ENCODE measurements at places on chromosomes 4 and X. TPM values are rescaled to one million over a fixed set of nuclear protein-coding genes. Genes with fewer than 3 reads are reported as not detected.

GRCh38 chr4:152943672-152944071 lies 7.5 kb downstream of the FHDC1 start:
- DNase-seq = no peak

The FAM241A gene
- 5.0 TPM for total RNA-seq

DNA sequence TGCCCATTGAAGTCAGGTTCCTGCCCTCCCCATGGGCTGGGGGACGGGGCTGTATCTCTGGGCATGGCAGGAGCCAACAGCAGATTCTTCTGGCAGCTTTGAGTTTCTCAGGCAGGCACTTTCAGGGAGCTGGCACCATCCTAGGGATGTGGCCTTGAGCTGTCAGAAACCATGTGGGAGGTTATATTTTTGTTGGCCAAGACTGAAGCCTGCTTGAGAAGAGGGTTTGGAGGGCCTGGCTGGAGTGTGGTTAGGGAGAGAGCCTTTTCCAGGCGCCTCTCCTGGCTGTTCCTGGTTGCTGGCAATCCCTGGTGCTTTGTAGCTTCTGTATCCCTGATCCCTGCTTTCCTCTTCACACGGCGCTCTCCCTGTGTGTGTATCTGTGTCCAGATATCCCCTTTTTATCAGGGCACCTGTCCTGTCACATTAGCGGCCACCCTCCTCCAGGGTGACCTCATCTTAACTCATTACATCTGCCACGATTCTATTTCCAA lies 30.6 kb upstream of the SORCS2 start:
- no peak for DNase-seq

The IQCM gene
- total RNA-seq = not detected

DNA sequence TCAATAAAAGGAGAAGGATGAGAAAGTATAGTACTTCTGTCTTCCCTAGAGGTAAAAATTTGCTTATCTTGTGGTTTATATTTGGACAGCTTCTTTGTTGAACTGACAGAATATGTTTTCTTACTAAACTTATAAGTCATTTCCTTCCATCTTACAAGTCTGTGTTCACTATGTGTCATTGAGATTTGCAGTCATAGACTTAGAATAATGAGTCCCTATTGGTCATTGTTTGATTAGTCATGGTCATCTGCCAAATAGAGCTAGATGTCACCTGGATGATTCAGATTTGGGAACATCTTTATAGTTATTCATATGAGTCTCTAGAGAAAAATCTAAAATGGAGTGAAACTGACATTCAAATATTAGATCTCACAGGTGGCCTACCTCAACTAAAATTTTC lies 51.5 kb downstream of the SPATA18 start:
- DNase-seq = no peak

DNA sequence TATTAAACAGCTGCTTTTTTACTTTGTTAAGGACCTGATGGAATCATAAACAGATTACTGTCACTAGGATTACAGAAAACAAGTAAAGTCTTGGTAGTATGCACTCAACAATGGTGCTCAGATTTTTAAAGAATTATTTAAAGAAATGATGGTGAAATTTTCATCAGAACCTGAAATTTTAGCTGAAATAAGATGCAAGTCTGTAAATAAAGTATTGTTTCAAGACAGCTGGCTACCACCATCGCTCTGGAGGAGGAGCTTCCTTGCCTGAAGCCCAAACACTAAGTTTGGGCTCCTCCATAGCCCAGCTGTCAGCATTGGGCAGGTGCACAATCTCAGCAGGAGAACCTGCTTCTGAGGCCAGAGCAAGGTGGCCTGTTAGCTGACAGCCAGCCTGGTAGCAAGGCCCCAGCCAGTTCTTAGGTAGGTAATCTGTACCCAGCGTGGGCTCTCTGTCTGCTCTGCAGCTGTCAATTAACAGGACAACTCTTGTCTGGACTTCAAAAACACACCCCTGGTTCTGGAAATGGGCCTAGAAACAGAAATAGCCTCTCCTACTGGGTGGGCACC lies 4.6 kb downstream of the GAB1 start:
- DNase-seq = no peak

The SASH3 gene
- total RNA-seq = 5.8 TPM

DNA sequence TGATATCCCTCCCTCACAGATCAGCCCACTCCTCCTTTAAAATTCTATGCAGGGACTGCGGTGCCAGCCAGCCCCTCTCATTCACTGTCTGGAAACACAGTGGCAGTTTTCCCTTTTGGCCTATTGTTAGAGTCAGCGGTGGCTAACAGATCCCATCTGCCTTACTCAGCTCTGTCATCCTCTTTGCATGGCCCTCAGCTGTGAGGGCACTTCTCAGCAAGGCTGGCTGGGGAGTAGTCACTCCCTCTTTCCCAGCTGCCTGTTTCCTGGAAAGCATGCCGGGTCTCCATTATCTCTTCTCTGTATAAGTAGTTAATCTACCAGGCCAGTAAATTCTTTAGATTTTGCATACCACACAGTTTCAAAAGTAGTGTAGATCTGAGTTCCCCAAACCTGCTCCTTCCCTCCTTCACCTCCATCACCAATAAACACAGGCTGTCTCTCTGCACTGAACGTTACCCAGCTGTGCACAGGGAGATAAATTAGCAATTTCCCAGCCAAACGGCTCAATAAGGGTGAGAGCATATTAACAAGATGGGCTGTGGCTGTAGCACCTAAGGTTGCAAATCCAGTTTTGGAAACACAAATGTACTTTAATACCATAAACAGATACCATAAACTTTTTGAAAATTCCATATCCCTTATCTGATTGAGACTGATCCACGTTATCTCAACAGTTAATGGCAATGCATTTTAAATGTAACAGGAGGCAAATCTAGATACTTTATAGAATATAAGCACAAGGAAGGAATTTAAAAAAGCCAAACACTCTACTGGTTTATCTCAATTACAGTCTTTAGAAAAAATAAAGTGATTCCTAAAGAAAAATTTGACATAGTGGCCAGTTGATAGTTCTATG lies 229.3 kb downstream of the ANKRD50 start:
- DNase-seq = no peak

GRCh38 chrX:85561231-85561630 lies 181.8 kb upstream of the POF1B start:
- DNase-seq = no peak

DNA sequence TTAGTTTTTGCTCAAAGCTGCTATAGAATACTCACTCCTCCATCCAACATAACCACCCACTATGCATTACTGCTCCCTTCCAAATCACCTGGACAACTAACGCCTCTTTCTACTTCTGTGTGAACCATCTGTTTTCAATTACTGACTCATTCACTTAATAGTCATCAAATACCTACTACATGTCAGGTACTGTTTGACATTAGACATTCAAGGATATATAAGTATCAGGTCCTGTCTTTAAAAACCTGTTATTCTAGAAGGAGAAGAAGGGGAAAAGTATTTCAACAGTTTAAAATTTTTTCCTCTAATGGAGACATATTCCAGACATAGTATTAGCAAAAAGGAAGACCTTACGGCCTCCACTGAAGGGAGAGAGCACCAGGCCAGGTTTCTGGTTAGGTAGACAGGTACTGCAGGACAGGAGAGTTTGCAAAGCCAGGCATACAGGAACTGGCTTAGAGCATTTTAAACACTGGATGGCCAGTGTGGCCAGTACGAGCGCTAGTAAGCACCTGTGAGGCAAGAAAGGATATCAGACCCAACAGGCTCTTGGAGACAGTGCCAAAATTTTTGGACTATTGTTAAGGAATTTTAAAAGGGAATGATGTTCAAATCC lies 39.0 kb downstream of the SH3RF1 start:
- DNase-seq = no peak

The GLRB gene
- total RNA-seq = 9.8 TPM

All from left cardiac atrium (tissue), 4 donors.